ENCODE measurements at places on chromosomes 12 and 14.

DNA sequence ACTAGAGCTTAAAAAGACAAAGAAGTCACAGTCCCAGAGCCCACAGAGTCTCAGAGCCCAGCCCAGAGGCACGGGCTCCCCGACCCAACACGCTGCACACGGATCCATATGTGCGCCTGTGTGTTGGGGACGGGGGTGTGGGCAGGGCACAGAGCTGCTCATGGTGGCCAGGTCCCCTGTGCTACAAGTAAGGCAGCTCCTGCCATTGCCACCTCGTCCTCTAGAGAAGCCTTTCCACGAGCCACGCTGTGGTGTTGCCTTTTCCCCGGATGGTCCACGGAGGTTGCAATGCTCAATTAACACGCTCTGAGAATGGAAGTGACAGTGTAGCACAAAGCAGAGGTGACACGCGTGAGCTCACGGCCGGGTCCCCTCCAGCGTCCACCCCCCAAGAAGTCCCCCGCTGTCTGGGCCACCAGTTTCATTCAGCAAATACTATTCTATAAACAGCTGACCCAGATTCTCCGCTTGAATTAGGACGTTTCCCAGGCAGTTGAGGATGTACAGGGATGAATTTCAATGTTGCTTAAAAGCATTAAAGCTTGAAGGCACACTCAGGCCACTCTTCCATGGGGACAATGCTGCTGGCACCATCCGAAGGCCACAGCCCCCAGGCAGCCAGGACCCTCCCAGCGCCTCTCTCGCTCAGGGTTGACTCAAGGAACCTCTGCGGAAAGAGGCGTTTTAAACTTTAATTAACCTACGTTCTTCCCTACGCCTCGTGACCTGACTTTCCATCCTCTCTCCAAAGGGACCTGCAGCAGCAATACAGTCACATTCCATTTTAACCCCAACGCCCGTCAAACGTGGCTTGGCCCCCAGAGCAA is 22.7 kb upstream of the EIF5 start:
- DNase-seq, result peak; percentile 30

GRCh38 chr12:122190842-122191668 is 8.1 kb downstream of the LRRC43 start:
- DNase-seq, result peak; percentile 41

GRCh38 chr12:14956024-14956891 is 5.1 kb downstream of the ARHGDIB start:
- no peak for DNase-seq

GRCh38 chr14:100568164-100568997 is 18.8 kb downstream of the BEGAIN start:
- no peak for DNase-seq

- no peak for DNase-seq
Observed at GRCh38 chr12:8549381-8549780, 8.7 kb upstream of the CLEC4E start.

GRCh38 chr12:115988625-115989563 is 288.6 kb downstream of the MED13L start:
- no peak for DNase-seq

- DNase-seq, result no peak
Observed at GRCh38 chr12:120488057-120488640, 7.8 kb upstream of the DYNLL1 start.

DNA sequence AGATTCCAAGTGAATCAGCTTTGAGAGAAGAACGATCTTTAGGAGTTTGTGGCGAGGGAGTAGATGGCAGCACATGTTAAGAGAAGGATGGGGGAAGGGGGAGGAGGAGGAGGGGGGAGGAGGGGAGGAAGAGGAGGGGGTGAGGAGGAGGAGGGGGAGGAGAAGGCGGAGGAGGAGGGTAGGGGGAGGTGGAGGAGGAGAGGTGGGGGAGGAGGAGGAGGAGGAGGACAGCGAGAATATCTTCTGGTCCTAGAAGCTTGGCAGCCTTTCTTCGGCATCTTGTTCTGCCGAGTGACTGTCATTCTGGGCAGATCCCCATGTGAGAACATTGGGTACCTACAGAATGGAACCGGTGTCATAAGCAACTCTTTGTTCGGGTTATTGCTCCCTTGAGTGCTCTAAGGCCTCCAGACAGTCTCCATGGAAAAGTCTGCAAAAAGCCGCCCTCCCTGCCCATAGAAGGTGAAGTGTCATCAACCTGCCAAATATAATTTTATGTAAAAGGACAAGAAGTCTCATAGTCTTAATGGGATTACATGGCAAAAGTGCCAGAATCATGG is 6.9 kb downstream of the RFC5 start:
- no peak for DNase-seq

DNA sequence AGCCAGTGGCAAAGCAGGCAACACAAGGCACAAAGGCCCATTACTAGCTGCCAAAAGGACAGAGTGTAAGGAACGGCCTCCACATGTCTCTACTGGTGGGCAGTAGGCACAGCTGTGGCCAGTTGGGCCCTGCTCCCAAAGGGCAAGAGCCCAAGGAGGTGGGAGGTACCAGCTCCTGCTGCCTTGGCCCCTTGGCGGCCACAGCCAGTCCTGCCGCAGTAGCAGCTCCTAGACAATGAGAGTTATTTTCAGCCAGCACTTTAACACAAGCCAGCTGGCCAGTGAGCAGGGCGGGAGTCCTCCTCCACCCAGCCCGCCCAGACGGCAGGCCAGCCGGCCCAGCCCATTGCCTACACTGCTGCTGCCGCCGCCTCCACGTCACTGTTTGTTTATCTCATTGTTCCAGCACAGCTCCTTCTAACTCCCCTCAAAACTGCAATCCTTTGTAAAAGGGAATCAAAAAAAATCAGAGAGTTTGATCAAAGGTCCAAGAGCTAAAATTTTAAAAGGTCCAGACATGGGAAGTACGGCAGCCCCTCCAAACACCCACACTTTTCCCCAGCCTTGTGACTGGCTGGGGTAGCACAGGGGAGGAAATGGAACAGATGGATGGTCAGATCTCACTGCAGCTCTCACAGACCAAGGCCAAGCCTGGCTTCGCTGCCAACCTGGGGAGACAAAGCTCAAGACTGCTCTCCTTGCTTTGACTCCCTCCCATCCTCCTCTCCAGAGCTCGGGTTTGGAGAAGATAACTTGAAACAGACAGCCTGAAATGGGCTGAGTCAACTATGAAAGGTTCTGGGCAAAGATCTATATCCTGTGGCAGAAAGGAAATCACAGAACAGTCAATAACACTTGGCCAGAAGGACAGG is 33.5 kb downstream of the FMNL3 start:
- DNase-seq, result peak; percentile 99

- DNase-seq, result no peak
Observed at GRCh38 chr12:108231109-108231905, 102.2 kb downstream of the WSCD2 start.

- DNase-seq, result peak; percentile 37
Observed at GRCh38 chr14:92946847-92947545, 24.0 kb downstream of the CHGA start.

DNA sequence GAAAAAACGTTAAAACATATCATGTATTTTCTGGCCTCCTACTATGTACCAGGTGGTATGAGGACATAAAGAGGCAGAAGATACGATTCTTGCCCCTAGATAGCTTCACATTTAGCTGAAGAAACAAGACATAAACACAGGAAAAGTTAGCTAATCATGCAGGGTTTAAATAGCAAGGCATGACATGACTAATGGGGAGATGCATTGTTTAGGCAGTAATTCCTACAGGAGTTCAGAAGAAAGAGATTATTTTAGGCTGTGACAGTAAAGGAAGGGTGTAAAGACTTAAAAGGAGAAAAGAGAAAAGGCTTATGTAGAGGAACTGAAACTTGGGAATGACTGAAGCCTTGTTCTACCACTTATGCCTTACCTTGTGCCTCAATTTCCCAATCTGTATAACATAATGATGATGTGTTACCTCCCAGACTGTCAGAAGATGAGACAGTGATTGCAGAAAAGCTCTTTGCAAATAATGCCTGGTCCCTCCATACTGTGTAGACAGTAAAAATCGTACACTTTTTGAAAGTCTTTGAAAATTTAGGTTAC is 44.4 kb downstream of the PRKCH start:
- no peak for DNase-seq

DNA sequence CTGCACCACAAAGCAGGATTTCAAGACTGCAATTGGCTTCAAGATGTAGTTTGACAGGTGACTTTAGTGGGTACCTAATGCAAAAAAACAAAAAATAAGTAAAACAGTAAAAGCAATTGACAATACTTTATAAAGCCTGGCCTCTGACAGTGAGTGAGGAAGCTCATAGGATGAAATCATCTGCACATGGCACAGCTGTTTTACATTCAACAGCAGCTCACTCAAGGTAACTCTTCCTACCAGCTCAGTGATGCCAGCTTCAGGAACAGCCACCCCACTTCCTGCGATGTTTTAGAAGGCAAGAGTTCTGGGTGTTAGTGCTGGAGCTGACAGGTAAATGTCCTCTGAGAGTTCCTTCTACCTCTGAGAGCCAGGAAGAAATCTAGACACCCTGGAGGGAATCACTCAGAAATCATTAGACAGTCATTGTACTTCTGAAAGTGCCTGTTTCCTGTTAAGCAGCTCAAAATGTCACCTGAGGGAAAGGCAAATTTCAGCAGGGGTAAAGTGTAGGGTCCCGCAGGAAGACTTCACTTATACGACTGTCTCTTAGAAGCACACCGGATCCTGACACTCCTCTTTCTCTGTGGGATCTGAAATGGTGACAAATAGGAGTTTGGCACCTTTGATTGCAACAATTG is 99.9 kb downstream of the FOXN3 start:
- DNase-seq, result no peak

GRCh38 chr14:34000396-34000795 is 49.5 kb upstream of the EGLN3 start:
- no peak for DNase-seq

DNA sequence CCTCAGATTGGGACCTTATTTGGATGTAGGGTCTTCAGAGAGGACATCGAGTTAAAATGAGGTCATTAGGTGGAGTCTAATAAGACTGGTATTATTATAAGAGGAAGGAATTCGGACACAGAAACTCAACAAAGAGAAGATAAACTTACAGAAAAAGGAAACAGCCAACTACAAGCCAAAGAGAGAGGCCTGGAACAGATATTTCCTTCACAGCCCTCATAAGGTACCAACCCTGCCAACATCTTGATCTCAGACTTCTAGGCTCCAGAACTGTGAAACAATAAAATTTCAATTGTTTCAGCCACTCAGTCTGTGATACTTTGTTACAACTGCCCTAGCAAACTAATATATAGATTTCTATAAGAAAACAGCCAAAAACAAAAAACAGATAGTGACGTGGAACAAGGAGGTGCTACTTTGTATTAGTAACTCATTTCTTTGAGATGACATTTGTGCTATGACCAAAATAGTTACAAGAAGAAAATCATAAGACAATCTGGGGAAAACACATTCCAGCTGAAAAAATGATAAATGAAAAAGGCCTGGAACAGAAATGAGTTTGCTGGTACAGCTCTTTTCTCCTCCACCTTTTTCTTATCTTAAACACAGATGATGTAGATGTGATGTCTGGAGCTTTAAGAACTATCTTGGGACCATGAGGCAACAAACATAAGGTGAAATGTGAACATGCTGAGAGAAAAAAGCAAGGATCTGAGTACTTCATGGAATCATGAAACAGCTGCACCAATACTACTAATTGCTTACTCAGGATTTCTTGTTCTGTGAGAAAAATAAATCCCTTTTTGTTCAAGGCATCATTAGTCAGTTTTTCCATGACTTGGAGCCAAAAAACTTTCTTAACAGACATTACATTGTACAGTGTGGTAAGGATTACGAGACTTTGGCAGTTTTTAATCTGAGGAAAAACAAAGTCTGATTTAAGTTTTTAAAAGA is 243.2 kb downstream of the ANO6 start:
- no peak for DNase-seq

DNA sequence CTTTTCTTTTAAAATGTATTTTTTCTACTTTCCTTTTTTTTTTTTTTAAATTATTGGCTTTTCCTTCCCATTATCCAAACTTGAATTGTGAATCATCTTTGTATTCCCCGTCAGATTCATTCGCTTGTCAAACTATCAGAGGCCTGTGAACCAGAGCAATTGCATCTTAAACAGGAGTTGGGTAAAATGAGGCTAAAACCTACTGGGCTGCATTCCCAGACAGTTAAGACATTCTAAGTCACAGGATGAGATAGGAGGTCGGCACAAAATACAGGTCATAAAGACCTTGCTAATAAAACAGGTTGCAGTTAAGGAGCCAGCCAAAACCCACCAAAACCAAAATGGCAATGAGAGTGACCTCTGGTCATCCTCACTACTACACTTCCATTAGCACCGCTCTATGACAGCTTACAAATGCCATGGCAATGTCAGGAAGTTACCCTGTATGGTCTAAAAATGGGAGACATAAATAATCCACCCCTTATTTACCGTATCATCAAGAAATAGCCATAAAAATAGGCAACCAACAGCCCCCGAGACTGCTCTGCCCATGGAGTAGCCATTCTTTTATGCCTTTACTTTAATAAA is 19.9 kb downstream of the FUT8 start:
- no peak for DNase-seq

GRCh38 chr12:29709054-29709453 is 74.7 kb downstream of the TMTC1 start:
- DNase-seq, result no peak

DNA sequence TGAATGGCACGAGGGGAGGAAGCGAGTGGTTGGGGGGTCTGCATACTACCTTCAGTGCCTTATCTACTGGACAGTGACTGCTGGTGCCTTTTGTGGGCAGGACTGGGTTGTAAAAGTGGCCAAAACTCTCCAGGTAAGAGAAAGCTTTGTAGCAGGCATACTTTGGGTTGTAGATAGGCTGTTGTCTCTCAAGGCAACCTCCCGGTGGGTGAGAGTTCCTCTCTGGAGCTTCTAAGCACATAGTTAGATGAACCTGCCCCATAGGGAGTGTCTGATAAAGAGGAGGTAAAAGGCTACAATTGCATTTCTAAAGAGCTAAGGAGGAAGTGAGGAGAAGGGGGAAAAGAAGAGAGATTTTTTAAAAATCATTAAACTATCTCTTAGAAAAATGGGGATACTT is 4.2 kb upstream of the DAD1 start:
- DNase-seq, result no peak
